ENCODE measurements at places on chromosomes 5 and 9.
A peak's percentile ranks its signal among the peaks of the same experiment; 100 is the strongest.

DNA sequence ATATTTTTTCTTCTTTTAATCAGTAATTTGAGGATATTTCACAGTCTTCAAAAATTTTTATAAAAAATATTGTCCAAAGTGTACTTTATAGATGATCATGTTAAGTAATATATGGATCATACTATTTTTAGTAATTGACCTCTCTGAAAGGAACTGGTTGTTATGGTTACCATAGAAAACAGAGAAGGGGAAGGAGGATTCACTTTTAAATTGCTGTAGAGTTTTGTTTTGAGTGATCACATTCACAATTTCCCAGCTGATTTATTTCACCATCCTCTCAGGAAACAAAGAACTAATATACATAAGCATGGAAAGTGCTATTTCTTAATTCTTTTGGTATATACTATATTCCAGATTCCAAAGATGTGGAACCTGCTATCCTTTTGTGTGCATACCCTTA, 56.5 kb upstream of the NREP start:
- DNase-seq: no peak

DNA sequence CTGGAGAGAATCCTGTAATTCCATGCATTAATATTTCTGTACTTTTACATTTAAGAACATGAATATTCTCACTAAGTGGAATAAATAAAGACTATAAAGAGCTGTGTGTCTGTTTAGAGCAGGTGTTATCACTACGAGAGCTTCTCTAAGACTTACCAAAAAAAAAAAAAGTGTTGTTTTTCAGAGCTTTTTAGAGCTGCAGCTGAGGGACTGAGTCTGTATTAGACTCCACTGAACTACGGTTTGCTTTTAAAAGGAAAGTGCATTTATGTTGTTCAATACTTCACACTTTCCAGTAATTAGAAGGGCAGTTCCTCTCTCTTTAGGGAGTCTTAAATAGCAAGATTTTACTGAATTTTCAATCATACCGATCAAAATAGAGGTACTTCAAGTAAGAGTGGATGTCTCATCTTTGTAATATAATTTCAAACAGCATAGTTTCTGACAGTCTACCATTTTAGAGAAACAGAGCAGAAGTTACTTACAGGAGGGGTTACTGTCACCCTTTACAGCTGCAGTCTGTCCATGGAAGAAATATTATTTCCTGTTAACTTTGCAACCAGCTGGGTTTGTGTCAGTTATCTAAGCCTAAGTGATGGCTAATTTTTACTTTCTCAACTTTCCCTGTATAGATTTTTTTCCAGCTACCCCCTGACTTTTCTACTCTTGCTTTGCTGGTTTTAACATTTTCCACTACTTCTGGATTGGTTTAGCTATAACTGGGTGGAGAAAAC, 2.4 kb downstream of the SYK start:
- DNase-seq: no peak

GRCh38 chr9:18390393-18390792, 83.6 kb upstream of the ADAMTSL1 start:
- DNase-seq: no peak

- DNase-seq: no peak
These were observed 211.6 kb downstream of the SYK start for GRCh38 chr9:91012933-91013841.

DNA sequence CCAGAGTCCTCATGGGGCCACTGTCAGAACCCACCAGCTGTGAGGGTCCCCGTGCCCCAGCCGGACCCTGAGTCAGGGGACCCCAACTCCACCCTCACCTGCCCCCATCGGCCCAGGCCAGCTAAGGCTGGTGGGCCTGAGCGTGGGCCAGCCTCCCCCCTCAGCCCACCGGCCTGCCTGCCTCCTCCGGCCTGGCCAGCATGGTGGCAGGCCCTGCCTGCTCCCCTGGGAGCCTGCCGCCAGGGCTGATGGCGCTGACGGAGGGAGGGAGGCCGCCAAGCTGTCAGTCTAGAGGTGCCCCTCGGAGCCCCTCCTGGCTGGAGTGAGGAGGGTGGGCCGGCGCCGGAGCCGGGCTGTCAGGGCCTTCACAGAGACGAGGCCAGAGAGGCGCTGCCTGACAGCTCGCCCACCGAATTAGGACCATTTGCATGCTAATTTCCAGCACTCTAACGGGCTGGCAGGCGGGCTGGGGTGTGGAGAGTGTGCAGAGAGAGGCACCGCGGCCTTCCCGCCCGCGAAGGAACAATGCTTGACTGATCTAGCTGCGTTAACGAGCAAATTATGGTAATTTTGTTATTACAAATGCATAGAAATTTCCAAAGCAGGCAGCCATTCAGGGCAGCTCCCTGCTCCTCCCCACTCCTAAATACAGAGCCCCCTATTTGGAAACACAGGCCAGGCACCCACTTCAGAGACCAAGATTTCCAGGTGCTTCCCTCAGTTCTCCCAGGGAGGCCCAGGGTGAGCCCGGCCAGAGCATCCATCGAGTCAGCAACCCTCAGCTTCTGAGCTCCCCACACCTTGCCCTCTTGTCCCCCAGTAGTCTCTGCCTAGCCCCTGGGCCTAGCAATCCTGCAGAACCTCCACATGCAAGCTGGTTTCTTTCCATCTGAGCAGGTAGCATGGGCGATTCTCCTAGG, 169.3 kb downstream of the PAX5 start:
- DNase-seq: no peak

- DNase-seq: no peak
These were observed 20.1 kb upstream of the LAMC3 start for GRCh38 chr9:130988905-130989304.

DNA sequence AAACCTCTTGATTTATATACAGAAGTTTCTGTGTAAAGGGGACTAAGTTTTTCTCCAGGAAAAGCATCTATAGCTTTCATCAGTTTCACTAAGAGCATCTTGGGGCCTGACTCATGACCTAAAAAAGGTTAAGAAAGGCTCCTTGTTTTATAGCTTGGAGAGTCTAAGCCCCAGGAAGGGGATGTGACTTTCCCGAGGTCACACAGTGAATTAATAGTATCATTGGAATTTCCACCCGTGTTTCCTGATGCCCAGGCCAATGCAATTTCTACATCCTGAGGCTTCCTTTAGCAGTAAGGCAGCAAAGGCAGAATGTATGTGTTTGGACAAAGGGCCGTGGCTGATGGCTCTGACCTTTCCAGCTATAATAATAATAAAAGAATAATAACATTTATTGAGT, 8.6 kb downstream of the MORN5 start:
- no peak for DNase-seq

- no peak for DNase-seq
These were observed 95.1 kb downstream of the TTC39B start for GRCh38 chr9:15211815-15212495.

GRCh38 chr5:127369796-127370195, 79.2 kb downstream of the MEGF10 start:
- no peak for DNase-seq

DNA sequence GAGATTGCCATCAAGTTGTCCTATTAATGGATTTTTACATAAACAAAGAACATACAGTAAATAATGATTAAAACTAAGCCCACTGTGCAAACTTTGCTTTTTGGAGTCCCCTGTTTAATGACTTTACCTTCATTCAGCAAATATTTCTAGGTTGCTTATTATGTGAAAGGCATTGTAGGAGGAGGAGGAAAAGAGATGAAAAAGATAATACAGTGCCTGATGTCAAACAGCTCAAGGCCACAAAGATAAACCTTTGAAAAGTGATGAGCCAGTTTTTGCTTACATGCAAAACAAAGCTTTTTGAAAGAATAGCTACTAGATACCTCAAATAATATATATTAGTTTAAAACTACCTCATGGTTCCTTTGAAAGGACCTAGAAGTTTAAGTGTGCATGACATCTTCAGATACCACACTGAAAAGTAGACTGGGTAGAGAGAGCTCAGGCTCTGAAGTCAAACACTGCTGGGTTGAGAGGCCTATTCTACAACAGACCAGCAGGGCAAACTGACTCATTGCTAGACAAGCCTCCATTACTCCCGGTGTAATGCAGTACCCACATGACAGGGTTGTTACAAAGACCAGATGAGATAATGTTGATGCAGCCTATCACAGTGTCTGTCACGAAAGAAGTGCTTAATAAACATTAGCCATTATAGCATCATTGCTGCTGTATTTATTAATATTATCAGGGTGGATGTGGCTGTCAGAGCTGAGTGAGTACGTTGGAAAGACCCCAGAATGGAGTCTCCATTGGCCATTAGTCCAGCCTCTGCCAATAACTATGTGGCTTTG, 11.8 kb downstream of the DEPDC1B start:
- no peak for DNase-seq

DNA sequence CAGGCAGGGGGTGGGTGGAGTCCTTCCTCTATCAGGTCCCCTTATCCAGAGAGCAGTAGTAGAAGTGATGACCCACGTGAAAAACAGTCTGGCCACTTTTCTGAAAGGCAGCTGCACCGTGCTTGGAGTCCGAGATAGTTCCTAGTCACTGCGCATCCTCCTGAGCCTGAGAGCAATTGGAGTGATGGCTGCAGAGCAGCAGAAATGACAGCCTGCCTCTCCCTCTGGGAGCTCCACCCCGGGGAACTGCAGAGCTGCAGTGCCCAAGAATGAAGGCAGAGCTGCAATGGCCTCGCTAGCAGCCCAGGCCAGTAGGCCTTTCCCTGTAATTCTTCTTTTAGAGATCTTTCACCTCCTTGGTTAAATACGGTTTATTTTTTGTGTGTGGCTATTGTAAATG, 82.6 kb downstream of the CETN3 start:
- no peak for DNase-seq

- DNase-seq: no peak
These were observed 13.0 kb upstream of the HSPA9 start for GRCh38 chr5:138588013-138588788.

GRCh38 chr5:3429962-3430361, 165.7 kb upstream of the IRX1 start:
- DNase-seq: no peak

DNA sequence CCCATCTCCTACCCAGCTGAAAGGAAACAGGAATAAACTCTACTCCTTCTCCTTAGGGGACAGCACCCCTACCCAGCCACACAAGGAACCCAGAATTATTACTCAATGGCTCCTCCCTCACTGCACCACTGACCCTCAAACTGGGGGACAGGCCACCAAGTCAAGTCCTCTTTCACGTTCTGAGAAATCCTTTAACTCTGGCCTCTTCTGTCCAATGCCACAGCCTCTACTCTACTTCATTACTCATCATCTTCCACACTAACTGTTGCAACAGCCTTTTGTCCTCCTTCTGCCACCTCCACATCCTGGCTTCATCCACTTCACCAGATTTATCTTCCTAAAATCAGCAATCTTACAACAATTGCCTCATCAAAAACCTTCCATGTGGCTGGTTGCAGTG, 6.8 kb downstream of the TTC39B start:
- DNase-seq: no peak

- peak; percentile 24 for DNase-seq
These were observed 710 bp downstream of the WNK2 start for GRCh38 chr9:93184432-93185265.

DNA sequence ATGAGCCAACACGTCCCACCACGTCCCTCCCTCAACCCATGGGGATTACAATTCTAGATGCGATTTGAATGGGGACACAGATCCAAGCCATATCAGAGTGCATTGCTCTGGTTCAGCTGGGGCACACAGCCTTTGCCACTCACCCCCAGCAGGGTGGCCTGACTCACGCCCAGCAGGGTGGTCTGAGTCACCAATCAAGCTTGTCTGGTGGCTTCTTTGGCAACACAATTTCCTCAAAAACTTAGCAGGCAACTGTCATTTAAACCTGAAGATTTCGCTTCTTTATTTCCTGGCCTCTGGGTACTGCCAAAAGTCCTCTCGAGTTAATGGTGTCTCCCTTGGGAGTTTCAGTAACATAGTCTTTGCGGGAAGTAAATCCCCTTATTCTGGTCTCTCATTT, 16.3 kb upstream of the SEMA5A start:
- DNase-seq: no peak

- no peak for DNase-seq
These were observed 2.5 kb downstream of the LAMC3 start for GRCh38 chr9:131011274-131012022.

- DNase-seq: no peak
These were observed 58.7 kb upstream of the SUSD1 start for GRCh38 chr9:112233769-112234168.

GRCh38 chr5:59768152-59769040, 125.1 kb downstream of the PDE4D start:
- peak; percentile 28 for DNase-seq

GRCh38 chr5:122062205-122062604, 15.9 kb downstream of the LOX start:
- DNase-seq: no peak

DNA sequence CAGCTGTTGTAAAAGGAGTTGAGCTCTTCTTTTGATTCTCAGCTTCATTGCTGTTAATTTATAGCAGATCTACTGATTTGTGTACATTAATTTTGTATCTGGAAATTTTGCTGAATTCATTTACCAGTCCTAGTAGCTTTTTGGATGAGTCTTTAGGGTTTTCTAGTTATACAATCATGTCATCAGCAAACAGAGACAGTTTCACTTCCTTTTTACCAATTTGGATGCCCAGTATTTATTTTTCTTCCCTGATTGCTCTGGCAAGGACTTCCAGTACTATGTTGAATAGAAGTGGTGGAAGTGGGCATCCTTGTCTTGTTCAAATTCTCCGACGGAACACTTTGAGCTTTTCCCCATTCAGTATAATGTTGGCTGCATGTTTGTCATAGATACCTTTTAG, 398.9 kb upstream of the POU5F2 start:
- no peak for DNase-seq

- DNase-seq: no peak
These were observed 25.5 kb downstream of the DDX31 start for GRCh38 chr9:132644251-132644650.

DNA sequence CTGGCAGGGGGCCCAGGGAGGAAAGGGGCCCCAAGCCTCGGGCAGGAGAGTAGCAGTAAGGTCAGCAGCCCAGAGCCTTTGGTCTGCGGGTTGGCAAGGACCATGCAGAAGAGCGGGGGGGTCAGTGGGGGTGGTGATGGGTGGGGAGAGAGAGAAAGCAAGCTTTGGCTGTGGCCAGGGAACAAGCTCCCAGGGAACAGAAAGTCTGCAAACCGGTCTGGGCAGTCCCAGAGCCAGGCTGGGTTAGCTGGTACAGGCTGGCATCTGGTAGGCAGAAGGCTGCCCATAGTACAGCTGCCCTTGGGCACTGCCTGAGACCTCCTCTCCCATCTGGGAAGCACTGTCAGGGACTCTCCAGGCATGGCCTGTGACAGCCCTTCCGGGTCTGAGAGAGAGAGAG, 10.5 kb upstream of the EPB41L4B start:
- DNase-seq: no peak

DNA sequence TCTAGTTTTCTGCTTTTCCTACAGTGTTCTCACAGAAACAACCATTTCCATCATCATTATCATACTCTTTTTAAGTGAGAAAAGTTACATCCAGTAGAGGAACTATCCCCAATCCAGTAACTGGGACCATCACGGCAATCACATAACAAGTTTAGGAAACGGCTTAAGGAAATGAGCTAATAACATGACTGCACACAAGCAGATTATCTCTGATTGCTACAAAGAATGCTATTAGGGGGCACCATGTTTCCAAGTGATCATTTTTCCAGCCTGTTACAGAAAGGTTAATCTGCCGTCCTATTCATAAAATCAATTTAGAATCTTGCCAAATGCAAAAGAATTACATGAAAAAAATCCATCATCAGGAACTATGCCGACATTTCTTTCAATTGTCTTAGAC, 94.6 kb downstream of the EFNA5 start:
- no peak for DNase-seq

GRCh38 chr9:136629001-136629878, 33.5 kb upstream of the EGFL7 start:
- DNase-seq: no peak

All from stimulated activated CD4-positive, alpha-beta T cell treated with anti-CD3 and anti-CD28 coated beads, Interleukin-4, amount 100 ng/mL, for 1 hour (primary cell).